SK-MEL-5 (cell line): ENCODE measurements at places on chromosomes 13 and 19. TPM values are rescaled to one million over a fixed set of nuclear protein-coding genes. Genes with fewer than 3 reads are reported as not detected.

OR7G1 gene
- total RNA-seq = not detected in 2 replicates

TTYH1 gene
- total RNA-seq = 0.77 and 0.93 TPM in 2 replicates

PCDH8 gene
- total RNA-seq = 0.11 TPM in 1 of 2 replicates, not detected in the other

OR4F17 gene
- total RNA-seq = not detected in 2 replicates

DAND5 gene
- total RNA-seq = not detected in 2 replicates

CBLC gene
- not detected in 2 replicates for total RNA-seq

ERICH6B gene
- total RNA-seq = not detected in 2 replicates

FSD1 gene
- total RNA-seq = 2.7 and 2.8 TPM in 2 replicates

ONECUT3 gene
- total RNA-seq = not detected in 2 replicates

SLC8A2 gene
- 1.2 and 1.7 TPM in 2 replicates for total RNA-seq

NLRP7 gene
- 0.08 and 0.13 TPM in 2 replicates for total RNA-seq

SBSN gene
- 0.11 TPM in 1 of 2 replicates, not detected in the other for total RNA-seq

FXYD3 gene
- total RNA-seq = not detected in 2 replicates

NUDT15 gene
- total RNA-seq = 38.5 and 41.3 TPM in 2 replicates

METTL21C gene
- not detected in 2 replicates for total RNA-seq

PDE4C gene
- 0.26 TPM in 1 of 2 replicates, not detected in the other for total RNA-seq

ARRDC5 gene
- not detected in 2 replicates for total RNA-seq

KIRREL2 gene
- total RNA-seq = 1.7 and 2.4 TPM in 2 replicates

ZNF525 gene
- total RNA-seq = 9.5 and 10.0 TPM in 2 replicates

GAPDHS gene
- 3.2 and 3.6 TPM in 2 replicates for total RNA-seq

SIGLEC5 gene
- total RNA-seq = not detected in 2 replicates

IFI30 gene
- 16.3 and 30.6 TPM in 2 replicates for total RNA-seq

KLF1 gene
- 0.24 TPM in 1 of 2 replicates, not detected in the other for total RNA-seq

SLC5A5 gene
- 0.11 TPM in 1 of 2 replicates, not detected in the other for total RNA-seq

LSR gene
- total RNA-seq = 0.98 and 1.2 TPM in 2 replicates

GGN gene
- total RNA-seq = not detected in 2 replicates

OR7C1 gene
- 0.05 and 0.11 TPM in 2 replicates for total RNA-seq

MZF1 gene
- 5.4 and 5.9 TPM in 2 replicates for total RNA-seq

DCT gene
- 1,230 and 1,300 TPM in 2 replicates for total RNA-seq

KCNC3 gene
- 0.55 and 0.59 TPM in 2 replicates for total RNA-seq

ZNF548 gene
- total RNA-seq = 12.7 and 13.7 TPM in 2 replicates

C5AR1 gene
- total RNA-seq = 0.16 TPM in 1 of 2 replicates, not detected in the other

C13orf42 gene
- total RNA-seq = not detected in 2 replicates

CCDC159 gene
- total RNA-seq = 1.5 and 1.7 TPM in 2 replicates

TUBB4A gene
- 19.8 and 24.0 TPM in 2 replicates for total RNA-seq

PNMA8B gene
- total RNA-seq = not detected in 2 replicates

ZNF677 gene
- 6.2 and 8.0 TPM in 2 replicates for total RNA-seq

KANK3 gene
- 0.11 and 0.24 TPM in 2 replicates for total RNA-seq

CAMSAP3 gene
- total RNA-seq = 0.24 and 0.48 TPM in 2 replicates

GJB2 gene
- not detected in 2 replicates for total RNA-seq

ENOX1 gene
- 10.4 and 14.2 TPM in 2 replicates for total RNA-seq

C1QTNF9B gene
- total RNA-seq = not detected in 2 replicates

PRX gene
- 0.95 and 1.1 TPM in 2 replicates for total RNA-seq

IFNL1 gene
- not detected in 2 replicates for total RNA-seq

LIM2 gene
- not detected in 2 replicates for total RNA-seq

EEF1AKMT1 gene
- 3.1 and 3.4 TPM in 2 replicates for total RNA-seq

TEAD2 gene
- total RNA-seq = 15.0 and 17.4 TPM in 2 replicates
